ENCODE measurements at places on chromosomes 7 and 10.

DNA sequence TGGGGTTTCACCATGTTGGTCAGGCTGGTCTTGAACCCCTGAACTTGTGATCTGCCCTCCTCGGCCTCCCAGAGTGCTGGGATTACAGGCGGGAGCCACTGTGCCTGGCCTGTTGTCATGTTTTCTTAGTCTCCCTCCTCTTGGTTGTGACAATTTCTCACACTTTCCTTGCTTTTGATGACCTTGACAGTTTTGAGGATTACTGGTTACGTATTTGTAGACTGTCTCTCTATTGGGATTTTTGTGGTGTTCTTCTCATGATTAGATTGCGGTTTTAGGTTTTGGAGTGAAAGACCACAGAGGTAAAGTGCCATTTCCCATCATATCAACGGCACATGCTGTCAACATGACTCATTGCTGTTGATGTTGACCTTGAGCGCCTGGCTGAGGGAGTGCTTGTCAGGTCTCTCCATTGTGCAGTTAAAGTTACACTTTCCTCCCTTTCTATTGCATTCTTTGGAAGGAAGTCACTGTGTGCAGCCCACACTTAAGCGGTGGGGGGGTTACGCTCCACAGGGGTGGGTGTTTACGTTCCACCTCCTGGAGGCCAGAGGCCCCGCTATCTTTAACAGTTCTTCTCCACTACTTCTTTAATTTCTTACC lies 10.8 kb downstream of the NEURL1 start:
- no peak for DNase-seq

GRCh38 chr10:90968328-90969081 lies 47.6 kb upstream of the ANKRD1 start:
- no peak for DNase-seq

DNA sequence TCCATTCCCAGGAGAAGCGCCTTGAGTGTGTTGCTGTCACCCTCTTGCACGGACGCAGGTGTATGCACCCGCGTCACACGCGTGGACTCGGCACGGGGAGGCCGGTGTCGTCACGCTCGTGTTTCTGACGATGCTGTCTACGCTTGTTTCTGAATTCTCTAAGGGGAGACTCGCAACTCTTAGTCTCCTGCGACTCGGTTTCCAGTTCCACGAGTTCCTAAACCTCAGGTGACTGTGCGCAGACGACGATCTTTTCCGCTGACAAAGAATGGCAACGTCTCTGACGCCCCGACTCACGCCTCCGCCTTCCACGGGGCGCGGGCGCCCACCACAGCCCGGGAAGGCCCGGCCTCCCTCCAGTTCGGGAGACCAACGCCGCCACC lies 579 bp downstream of the IDI1 start:
- peak; percentile 48 for DNase-seq

DNA sequence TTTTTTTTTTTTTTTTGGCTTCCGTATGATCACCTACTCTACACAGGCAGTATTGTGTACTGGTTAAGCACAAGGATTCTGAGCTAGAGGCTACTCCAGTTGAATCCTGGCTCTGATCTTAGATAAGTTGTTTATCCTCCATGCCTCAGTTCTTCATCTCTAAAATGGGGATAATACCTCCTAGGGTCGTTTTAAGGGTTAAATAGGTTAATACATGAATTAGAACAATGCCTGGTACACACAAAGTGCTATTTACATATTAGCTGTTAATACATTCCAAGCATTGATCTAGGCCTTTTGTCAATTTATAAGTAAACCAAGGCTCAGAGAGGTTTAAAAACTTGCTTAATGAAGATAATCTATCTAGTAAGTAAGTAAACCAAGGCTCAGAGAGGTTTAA lies 59.0 kb downstream of the ST7 start:
- DNase-seq = no peak

DNA sequence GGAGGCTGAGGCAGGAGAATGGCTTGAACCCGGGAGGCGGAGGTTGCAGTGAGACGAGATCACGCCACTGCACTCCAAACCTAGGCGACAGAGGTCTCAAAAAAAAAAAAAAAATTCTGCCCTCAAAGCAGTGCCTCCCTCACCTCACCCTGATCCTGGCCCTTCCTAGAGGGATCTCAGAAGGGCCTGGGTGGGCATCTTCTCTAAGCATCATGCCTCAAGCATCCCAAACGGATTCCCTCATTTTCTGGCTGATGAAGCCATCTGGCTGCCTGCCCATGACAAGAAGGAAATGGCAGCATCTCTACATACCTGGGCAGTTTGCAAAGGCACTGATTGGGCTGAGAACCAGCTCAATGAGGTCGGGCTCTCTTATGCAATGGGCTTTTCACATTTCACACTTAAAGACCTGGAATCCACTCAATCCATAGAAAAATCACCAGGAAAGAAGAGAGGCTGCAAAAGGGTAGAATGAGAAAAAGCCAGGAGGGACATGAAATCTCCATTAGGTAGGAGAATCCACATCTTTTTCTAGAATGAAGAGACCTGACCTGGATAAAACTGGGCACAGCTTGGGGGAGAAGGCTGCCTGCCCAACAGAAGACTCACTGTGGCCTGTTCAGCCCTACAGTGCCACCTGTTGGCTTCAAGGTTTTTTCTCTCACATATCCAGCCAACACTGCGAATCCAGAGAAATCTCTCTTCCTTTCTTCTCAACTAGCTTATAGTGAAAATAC lies 48.1 kb downstream of the PDLIM1 start:
- DNase-seq = no peak

DNA sequence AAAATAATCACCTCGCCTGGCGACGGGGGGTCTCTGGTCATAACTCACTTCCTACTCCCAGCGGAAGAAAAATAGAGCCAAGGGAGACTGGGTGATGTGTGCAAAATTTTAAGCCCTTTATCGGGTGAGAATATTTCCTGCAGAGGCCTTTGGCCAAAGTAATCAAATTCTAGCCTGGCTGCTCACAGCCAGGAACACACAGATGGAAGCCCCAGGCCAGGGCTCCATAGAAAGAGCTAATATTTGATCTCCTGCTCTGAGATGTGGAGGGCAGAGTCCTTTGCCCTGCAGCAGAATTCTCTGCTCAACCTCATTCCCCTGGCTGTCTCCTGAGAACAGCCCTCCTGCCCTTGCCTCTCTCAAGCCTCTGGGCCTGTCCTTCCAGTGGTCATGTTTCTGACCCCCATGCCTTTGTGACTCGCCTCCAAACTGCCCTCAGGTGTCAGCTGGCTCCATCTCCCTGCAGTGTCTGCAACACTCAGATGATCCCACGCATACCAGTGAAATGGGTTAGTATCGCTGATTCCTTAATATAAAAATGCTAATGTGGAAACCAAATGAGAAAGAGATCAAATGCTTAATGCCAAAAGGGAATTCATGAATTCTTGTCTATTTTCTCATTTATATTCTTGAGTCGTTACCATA lies 34.5 kb downstream of the FRMD4A start:
- no peak for DNase-seq

DNA sequence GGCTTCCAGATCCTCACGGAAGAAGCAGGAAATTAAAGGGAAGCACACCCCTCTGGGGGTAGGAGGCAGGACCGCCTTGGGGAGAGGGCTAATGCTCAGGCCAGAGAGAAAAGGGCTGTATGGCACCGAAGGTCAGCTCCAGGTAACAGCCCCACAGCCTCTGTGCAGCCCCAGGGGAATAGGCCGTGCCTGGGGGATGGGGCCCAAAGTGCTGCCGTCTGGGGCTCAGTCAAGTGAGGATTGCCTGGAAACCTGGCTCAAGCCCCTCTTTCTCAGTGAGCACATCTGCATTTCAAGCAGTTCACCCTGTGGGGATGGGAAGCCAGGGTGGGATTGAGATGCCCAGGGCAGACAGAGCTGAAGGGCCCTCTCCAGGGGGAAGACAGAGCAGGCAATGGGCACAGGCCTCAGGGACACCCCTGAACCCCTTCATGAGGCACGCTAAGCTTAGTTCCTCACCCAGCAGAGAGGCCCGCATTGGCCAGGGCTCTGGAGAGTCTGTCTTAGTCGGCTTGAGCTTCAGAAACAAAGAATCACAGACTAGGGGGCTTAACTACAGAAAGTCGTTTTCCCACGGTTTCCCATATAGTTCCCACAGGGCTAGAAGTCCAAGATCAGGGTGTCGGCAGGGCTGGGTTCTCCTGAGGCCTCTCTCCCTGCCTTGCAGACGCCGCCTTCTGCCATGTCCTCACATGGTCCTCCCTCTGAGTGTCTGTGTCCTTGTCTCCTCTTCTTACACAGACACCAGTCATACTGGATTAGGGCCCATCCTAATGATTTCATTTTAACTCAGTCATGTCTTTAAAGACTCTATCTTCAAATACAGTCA lies 118.2 kb downstream of the PTPN20 start:
- DNase-seq = no peak

DNA sequence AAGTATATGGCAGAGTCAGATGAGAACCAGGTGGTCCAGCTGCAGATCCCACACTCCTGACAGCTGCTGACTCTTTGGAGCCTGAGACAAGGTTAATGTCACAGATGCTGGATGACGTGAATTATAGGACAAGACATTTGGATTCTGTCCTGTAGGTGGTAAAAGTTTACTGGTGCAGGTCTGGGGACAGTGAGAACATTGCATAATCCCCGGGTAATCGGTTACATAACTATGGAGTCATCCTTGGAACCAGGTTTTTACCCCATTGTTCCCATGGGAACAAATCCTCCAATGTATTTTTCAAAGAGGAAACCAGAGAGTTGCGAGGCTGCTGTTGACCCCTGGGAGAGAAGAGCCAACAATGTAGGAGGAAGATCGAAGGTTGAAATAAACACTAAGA lies 27.5 kb upstream of the ZCCHC24 start:
- no peak for DNase-seq

DNA sequence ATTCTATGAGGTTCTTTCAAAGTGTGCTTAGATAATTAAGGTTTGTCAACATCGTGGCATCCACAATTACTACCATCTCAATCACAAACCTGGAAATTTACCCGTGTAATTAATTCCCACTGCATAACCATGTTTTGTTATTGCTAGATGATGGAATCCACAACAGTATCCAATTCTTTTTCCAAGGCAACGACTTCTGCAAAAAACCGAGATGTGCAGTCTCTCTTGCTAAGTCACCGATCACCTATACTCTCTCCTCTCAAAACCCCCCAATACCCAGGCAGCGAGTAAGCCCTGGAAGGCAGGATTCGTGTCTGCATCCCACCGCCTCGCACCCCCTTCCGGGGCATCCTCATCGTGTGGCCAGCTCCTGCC lies 678 bp upstream of the EIF4H start:
- DNase-seq = no peak

- DNase-seq = no peak
Measured at GRCh38 chr7:102117743-102118142, 168.9 kb upstream of the SH2B2 start.

DNA sequence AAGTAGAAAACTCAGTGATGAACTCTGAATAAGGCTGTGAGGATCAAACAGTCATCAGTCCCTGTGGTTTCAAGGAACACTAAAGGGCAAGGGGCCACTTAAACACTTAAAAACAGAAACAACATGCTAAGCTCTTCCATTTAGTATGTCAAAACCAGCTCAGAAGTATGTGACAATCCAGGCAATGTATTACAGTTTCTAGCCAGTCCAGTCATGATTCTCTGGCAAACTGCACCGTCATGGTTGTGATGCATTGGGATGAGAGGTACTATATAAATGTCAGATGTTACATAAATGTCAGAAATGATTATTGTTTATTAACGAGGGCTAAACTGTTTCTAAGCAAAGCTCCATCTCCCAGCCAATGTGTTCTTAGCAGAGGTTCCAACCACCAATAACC lies 4.7 kb upstream of the CREB5 start:
- DNase-seq = no peak

GRCh38 chr10:9545073-9545472 lies 1472.6 kb upstream of the CELF2 start:
- no peak for DNase-seq

DNA sequence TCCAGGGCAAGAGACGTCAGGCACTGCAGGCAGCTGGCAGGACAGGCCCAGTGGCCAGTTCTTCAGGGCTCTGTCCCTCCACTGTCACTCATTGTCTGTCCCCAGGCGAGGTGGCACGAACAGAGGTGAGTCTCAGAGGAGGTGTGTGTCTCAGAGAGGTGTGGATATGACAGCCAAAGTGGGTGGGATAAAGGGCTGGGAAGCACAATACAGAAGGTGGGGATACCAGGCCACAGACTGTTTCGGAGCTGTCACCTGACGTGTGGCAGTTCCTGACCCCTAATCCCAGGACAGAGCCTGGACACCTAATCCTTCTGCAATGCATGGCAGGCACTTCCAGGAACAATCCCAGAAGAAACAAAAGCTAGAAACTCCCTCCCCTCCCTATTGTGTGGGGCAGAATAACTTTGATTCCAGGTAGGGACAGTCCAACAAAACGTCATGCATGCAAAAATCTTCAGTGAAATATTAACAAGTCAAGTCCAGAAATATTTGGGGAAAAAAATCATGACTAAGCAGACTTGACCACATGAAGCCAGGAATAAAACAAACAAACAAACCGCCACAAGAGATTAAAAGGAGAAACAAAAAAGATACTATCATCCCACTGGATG lies 11.6 kb downstream of the KLRG2 start:
- DNase-seq = no peak

DNA sequence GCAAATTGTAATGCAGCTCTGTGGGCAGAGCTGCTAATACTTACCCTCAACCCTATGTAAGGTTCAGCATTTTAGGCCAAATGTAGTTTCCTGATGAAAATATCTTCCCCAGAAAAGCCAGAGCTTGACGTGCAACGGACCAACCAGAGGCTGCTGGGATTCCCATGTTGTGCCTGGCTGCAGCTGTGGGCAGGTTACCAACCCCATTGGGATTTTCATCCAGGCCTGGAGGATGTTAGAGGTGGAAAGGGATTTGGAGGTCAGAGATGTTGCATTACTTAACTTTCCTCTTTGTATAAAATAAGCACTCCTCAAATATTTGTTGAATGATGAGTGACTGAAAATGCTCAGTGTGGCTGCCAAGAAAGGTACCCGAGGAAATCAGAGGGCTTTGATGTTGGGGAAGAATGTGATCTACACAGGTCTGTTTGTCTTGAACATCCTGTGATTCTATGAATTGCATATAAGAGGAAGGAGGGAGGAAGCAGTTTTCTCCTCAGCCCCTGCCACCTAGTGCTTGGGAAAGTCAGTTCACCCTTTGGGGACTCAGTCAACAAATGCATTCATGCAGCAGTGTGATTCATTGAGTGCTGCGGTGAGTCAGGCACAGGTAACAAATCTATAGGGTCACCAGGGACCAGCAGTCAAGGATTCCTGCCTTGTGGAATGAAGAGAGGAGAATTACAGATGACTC lies 487.2 kb downstream of the RPS24 start:
- no peak for DNase-seq

DNA sequence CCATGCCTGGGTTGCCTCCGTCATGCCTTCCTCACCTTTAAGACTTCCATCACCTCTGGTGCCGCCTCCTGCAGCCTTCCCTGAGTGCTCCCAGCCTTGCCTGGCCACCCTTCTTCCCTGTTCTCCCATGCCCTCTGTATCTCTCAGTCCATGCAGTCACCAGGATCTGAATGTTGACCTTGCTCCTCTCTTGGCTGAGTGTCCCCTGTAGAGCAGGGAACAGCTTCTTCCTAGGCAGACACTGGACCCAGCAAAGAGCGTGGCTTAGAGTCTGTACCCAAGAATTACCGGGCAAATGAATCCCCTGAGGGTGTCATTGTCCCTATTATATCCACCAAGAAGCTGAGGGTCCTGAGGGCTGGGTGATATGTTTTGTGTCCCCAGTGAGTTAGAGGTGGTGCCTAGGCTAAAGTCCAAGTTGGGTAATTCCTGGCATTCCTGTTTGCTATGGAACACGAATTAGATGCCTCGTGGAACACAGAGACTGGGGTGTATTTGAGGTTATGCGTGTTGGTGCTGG lies 505.6 kb downstream of the RPS24 start:
- DNase-seq = no peak
